ENCODE measurements at places on chromosomes 7 and 10. TPM values are rescaled to one million over a fixed set of nuclear protein-coding genes. Genes with fewer than 3 reads are reported as not detected.

- no peak for DNase-seq
Observed at GRCh38 chr7:126378642-126379041, 874.1 kb downstream of the GRM8 start.

DNA sequence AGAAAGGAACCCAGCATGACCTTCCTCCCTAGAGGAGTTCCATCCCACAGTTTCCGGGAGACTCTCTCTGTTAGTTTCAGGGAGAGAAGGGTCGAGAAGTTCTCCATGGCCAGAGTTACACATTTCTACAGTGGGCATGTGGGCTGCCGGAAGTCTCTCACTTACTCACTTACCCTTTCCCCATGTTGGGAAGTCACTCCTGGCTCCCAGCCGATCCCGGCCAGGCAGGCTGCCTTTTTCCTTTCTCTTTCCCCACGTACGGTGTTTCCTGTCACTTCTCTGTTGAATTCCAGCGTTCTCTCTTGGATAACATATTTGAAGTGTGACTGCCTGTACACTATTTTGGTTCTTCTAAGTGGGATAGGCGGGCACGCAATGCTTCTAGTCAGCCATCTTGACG lies 3.5 kb downstream of the TEX36 start:
- DNase-seq = no peak

DNA sequence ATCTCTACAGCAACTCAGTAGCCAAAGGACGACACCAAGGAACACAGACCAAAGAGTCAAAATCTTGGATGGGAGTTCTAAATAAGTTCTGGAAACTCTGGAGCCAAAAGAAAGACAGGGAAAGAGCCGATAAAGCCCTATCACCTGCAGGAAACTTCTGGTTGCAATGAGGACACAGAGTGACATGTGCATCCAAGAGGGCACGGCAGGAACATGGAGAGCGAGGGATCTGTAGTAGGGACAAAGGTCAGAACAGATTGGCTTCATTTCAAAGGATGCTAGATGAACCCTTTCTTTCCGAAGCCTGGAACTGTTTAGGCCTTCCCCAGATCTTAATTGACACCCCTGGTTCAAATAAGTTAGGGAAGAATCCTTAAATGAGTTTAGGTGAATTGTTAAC lies 39.5 kb downstream of the CACNA2D1 start:
- DNase-seq = no peak

DNA sequence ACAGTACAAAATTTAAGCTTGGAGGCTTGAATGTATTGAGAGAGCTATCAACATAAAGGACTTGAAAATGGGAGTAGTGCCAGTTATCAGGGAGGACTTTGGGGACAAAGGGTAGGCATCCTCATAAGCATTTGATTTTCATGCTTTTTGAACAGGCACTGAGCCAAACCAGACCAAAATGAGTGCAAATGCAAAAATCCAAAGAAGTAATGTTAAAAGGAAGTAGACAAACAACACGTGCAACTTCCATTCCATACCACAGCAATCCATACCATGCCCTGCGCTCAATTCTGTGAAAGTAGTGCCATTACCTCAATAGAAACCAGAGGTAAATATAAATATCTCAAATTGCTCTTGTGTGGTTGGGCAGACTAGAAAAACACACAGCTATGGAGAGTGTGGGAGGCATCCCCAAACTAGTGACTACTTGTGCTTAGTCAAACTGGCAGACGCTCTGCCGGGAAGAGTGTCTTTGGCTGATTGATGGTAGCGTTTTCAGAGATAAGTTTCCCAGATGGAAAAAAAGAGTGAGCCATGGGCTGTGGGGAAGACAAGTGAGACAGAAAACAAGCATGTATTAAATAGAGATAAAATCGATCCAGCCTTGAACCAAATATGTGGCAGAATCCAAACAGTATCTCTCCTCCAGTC lies 161.5 kb downstream of the CREB5 start:
- DNase-seq = no peak

Gene DEPP1
- 16.5 TPM for total RNA-seq

All from RPMI7951 (cell line).